Left lung (tissue), 14 donors: ENCODE measurements at places on chromosomes 4 and X. TPM values are rescaled to one million over a fixed set of nuclear protein-coding genes. Genes with fewer than 3 reads are reported as not detected.
A peak's percentile ranks its signal among the peaks of the same experiment; 100 is the strongest.

XPNPEP2 gene
- 2.9 TPM for total RNA-seq

HSFX4 gene
- not detected for total RNA-seq

DTHD1 gene
- total RNA-seq: 5.8 TPM

RAB39B gene
- 0.67 TPM for total RNA-seq

SSX2B gene
- total RNA-seq: not detected

GRCh38 chr4:143196323-143196722 is 11.6 kb downstream of the USP38 start:
- H3K27ac ChIP-seq: no peak overlapping the region
- no peak for DNase-seq
- no peak overlapping the region for H3K4me3 ChIP-seq
- peaks cover 99% of the 10 kb centered on the region for H3K36me3 ChIP-seq

DNA sequence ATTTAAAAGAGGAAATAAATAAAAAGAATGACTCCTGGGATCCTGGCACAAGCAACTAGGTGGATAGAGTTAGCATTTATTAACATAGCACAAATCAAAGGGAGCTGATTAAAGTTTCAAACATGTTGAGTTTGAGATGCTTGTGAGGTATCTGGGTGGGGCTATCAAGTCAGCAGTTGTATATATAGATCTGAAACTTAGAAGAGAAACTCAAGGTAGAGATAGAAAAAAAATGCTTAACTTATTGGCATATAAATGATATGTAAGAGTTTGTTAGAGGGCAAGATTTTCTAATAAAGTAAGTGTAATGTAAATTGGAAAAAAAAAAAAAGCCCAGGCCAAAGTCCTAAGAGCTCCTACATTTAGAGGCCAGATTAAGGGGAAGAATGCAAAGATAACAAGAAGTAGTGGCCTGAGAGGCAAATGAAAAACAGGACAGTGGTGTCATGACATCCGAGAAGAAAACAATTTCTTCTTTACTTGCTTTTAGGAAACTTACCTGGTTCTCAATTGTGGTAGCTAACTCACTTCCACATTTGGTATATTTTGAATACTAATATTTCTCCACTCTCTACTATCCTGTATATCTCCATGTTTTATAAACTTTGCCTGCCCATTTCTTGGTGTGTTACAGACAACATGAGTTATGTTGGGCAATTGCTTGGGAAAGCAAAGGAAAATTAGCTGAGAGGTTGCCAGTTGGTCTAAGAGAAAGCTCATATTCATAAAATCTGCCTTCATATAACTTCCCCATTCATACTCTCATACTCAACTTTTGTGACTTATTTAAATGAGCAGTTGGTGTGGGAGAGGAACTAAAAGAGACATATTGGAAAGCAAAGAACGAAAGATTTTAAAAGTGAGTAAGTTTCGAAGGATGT is 169.2 kb downstream of the PARM1 start:
- no peaks in the 10 kb centered on the region for H3K4me1 ChIP-seq
- no peak overlapping the region for H3K4me3 ChIP-seq
- H3K27me3 ChIP-seq: no peaks in the 10 kb centered on the region
- H3K27ac ChIP-seq: no peak overlapping the region
- H3K36me3 ChIP-seq: no peaks in the 10 kb centered on the region

- no peak overlapping the region for H3K4me3 ChIP-seq
- DNase-seq: no peak
- H3K36me3 ChIP-seq: no peaks in the 10 kb centered on the region
- H3K4me1 ChIP-seq: no peaks in the 10 kb centered on the region
Measured at GRCh38 chrX:148958901-148959300, 458.5 kb downstream of the AFF2 start.

DNA sequence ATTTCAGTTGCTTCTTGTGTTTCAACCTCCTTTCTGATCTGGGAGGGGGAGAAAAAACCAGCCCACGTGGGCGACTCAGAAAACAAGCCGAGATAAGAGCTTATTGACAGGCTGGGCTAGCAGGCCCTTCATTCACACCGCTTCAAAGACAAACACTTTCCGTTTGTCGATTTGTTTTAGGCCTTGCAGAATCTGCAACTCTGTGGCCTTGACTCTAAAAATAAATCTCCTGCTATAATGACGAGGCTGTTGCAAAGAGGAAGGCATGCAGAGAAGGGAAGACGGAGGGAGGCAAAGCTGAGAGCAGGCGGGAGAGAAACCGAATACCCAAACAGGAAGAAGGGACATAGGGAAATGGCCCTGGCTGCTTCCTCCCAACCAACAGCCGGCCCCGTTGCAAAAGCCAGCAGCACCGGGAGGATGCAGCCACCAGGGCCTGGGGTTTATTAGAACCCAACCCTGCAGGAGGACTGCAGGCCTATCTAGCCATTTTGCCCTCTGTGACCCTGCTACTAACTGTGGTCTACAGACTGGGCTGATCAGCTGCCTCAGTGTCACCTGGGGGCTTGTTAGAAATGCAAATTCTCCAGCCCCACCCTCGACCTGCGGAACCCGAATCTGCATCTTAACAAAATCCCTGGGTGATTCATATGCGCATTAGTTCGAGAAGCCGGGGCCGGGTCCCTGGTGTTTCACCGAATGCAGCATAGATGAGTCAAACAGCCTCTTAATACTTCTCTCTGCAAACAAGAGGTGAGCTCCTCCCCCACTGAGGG is 325.5 kb downstream of the BCOR start:
- H3K36me3 ChIP-seq: no peaks in the 10 kb centered on the region
- no peak overlapping the region for H3K27ac ChIP-seq
- H3K27me3 ChIP-seq: peaks cover 5% of the 10 kb centered on the region
- no peak for DNase-seq
- H3K4me1 ChIP-seq: no peaks in the 10 kb centered on the region

DNA sequence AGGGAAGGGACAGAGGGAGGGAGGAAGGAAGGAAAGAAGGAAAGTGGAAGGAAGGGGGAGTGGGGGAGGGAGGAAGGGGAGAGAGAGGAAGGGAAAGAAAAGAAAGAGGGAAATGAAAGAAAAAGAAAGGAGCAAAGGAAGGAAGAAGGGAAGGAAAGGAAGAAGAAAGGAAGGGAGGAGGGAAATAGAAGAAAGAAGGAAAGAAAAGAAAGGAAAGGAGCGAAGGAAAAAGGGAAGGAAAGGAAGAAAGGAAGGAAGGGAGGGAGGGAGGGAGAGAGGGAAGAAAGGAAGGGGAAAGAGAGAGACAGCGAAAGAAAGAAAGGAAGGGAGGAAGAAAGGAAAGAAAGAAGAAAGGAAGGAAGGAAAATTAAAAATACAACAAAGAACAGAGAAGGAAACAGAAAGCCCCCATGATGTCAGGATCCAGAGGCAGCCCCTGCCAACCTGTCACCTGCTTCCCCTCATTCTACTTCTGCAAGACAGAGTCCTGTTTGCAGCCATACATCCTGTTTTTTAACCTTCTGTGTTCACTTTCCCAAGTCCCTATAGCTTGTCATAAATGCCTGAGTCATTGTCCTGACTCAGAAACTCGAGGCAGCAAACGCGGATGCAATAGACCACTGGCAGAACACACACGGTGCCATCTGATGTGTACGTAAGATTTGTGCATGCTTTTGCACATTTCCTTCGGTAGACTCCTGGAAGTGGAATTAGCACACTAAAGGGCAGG is 77.0 kb upstream of the C4orf50 start:
- no peaks in the 10 kb centered on the region for H3K4me1 ChIP-seq
- no peaks in the 10 kb centered on the region for H3K27me3 ChIP-seq
- H3K36me3 ChIP-seq: no peaks in the 10 kb centered on the region
- H3K4me3 ChIP-seq: no peak overlapping the region
- H3K27ac ChIP-seq: no peak overlapping the region

- peak overlapping the region; percentile 69 for H3K27ac ChIP-seq
- H3K4me3 ChIP-seq: peak overlapping the region; percentile 22
- H3K27me3 ChIP-seq: no peaks in the 10 kb centered on the region
Measured at GRCh38 chrX:119482481-119483480, 14.5 kb downstream of the SLC25A5 start.

DNA sequence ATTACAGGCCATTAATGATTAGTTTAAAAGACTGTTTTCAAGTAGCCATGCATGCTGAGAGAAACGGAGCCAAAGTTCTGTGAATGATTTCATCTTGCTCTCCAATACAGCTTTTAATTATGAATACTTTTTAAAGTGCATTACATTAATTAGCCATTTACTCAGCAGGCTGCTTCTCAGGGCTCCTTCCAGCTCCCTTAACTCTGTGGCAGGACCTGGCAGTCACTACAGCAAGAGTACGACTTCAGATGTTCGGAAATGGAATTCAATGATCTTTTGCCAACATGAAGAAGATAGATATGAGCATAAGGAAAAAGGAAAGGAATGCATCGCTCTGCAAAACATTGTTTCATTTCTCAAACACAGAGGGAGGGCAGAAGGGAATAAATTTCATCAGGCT is 987.2 kb downstream of the PDHA2 start:
- H3K27me3 ChIP-seq: no peaks in the 10 kb centered on the region
- DNase-seq: peak; percentile 56
- no peak overlapping the region for H3K27ac ChIP-seq
- no peaks in the 10 kb centered on the region for H3K4me1 ChIP-seq
- no peak overlapping the region for H3K4me3 ChIP-seq
